ENCODE measurements at places on chromosomes 3 and 15. TPM values are rescaled to one million over a fixed set of nuclear protein-coding genes. Genes with fewer than 3 reads are reported as not detected.

DNA sequence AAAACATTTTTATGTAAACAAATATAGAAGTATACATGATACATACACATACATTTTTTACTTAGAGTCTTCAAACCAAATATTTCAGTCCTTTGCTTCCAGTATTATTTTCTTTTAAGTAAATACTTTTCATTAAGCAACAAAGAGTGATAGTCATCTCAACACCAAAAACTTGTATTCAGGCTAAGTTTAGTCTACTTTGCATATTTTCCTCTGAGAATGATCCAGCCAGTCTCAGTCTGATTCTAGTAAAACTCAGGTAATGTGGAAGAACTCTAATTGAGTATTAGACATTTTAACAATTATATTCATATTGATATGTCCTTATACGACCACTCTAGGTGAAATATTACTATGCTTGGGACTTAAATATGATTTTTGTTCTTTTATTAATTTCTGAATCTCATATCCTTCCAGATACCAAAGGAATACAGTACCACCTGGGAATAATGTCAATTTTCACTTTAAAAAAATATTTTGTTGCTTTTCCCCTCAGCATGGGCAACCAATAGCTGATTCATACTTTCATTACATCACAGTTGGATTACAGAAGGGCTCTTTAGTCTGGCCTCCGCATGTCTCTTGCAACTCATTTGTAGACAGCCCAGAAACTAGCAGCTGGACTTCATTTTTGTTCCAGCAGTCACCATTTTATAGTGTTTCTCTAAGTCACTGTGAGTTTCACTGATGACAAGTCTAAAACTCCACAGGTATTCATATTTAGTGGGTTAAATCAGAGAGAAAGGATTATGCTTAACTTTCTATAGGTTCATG is 390.4 kb downstream of the ZBTB20 start:
- DNase-seq = peak; percentile 13

GRCh38 chr15:101637516-101637915 is 14.7 kb downstream of the TM2D3 start:
- no peak for DNase-seq

- DNase-seq = no peak
Observed at GRCh38 chr3:120850381-120851295, 57.4 kb upstream of the STXBP5L start.

GRCh38 chr3:187445356-187445755 is 77.2 kb downstream of the RTP4 start:
- DNase-seq = no peak

- peak; percentile 32 for DNase-seq
Observed at GRCh38 chr3:196135693-196136639, 54.1 kb upstream of the TFRC start.

GRCh38 chr15:74202452-74203401 is at the start of gene STRA6:
STRA6 (minus strand) TSS chr15:74202787; CDS start chr15:74202267, 520 bp downstream.
- no peak for DNase-seq

DNA sequence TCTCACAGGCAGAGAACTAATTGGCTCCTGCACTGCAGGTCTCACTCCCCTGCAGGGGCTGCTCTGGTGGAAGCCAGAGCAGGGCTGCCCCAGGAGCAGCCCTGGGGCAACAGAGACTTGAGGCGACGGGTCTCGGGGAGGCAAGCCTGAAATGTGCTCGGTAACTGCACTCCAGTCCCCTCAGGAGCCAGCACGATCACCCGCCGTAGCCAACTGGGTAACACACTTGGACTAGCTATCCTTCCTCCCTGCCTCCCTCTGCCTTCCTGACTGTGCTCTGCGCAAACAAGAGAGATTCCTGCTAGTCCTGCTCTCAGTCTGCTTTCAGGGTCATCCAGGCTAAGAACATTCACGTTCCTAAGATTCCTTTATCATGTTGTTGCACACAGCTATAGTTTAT is 140.7 kb upstream of the NSMCE3 start:
- no peak for DNase-seq

GRCh38 chr15:69482686-69483256 is 30.2 kb downstream of the RPLP1 start:
- DNase-seq = no peak

DNA sequence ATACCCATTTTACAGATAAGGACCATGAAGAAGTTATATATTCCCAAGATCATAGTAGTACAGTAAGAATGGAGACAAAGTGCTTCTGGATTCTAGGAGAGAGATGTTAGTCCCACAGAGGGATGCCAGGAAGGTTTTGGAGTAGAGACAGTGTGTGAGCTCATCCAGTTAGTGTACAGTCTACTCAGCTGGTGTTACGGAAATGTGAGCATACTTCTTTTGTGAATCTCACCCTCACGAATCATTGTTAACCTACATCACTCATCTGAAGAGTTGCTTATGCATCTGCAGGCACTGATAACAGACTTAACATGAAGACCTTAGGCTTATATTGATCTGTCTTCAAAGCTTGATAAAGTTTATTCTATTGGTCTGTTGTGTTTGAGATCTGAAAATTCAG is 106.6 kb upstream of the PTPRG start:
- no peak for DNase-seq

- DNase-seq = no peak
Observed at GRCh38 chr15:57333487-57333886, 42.8 kb upstream of the CGNL1 start.

DNA sequence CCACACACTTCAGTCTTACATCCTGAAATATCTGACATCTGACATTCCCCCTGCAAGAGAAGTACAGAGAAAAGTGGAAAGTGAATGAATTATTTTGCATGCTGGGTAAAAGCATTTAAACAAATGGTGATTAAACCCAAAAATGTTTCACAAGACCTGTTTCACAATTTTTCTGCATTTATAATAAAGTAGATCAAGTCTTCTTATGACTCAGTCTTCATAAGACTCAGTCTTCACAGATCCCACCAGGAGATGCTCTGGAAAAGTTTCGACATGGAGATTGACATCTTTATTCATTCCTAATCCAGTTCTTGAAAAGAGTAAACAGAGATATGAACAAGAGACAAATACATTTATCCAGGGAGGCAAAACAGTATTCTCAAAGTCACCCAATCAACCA is 13.2 kb upstream of the EDC3 start:
- no peak for DNase-seq

- DNase-seq = no peak
Observed at GRCh38 chr3:189776149-189776824, 145.1 kb downstream of the TP63 start.

DNA sequence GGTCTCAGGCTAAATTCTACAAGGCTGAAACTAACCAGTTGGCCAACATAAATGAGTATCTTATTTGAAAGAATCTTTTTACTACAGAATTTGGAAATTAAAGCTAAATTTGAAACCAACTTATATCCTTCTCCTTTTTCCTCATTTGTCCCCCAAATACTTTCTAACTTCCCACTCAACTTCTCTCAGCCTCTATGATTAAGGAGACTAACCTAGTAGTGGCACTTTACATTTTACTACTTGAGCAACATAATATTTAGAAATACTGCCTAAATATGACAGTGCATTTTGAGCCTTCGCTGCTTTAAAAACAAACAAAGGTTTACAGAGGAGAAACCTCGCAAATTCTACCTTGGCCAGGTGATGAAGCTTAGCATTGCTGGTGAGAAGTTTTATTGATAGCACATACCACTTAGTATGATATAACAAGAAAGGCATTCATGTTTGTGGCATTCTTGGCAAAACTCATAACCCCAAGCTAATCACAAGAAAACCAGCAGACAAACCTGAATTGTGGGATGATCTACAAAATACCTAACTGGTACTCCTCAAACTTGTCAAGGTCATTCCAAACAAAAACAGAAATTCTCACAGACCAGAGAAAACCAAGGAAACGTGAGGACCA is 432.1 kb upstream of the CFAP20DC start:
- no peak for DNase-seq

DNA sequence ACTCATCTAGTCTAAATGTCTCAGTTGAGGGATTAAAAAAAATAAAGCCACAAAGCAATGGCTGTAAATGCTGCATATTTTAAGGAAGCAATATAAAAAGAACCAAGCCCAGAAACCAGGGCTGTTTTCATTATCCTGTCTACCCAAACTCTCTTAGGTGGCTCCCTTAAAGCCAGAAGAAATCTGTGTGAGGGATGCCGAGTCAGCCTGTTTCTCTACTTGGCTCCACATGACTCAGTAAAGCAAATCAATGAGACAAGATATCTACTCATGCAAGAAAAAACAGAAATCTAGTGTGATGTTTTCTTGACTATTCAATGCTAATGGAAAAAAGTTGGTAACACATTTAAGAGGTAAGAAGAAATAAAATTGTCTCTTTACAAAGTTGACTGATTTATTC is 296.2 kb downstream of the ZBTB20 start:
- no peak for DNase-seq

GRCh38 chr3:71907996-71908395 is 123.0 kb upstream of the PROK2 start:
- peak; percentile 75 for DNase-seq

DNA sequence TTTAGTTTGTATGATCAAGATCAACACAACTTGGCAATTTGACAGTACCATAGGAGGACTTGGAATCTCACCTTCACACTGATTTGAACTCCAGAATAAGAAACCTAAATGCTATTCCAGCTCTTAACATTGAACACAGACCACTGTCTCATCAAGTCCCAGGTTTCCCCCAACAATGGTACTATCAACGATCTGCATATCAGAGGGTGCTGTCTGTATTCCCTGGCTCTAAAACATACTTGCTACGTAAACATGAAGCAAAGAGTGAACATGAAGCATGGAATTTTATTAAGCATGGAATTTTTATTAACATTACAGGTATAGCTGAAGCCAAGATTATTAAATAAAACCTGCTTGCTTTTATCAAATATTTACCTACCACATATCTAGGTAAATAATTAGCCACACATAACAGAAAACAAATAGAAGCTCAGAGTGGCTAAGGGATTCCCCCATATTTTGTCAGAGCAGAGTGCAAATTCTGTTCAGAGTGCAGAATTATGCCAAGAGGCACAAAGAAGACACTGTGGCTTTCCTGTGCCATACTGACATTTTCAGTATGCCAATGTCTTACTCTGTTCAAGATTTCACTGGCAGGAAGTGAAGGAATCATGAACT is 22.2 kb upstream of the RIOX2 start:
- no peak for DNase-seq

- DNase-seq = no peak
Observed at GRCh38 chr3:52469001-52469400, 13.6 kb downstream of the NISCH start.

- DNase-seq = no peak
Observed at GRCh38 chr3:127953091-127954035, 38.3 kb downstream of the KBTBD12 start.

GRCh38 chr3:129357616-129358015 is 70.8 kb downstream of the EFCAB12 start:
- DNase-seq = no peak

DNA sequence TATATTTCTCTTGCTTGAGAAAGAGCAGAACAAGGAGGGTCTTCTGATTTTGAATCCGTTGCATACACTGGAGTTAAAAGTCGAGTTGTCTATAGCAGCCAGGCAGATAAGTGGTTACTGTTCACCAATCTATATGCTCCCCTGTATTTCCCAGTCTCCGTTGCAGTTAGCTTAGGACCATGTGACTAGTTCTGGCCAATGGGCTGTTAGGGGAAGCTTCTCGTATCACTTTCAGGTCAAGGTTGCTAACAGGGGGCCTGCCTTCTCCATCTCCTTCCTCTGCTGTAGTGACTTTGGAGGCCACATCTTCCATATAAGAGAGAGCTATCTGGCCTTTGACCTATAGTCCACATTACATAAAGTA is 188.5 kb upstream of the KBTBD8 start:
- no peak for DNase-seq

GRCh38 chr15:78509726-78510312 is 2.4 kb downstream of the HYKK start:
- no peak for DNase-seq

- no peak for DNase-seq
Observed at GRCh38 chr3:109325657-109326056, 9.3 kb upstream of the DPPA2 start.

DNA sequence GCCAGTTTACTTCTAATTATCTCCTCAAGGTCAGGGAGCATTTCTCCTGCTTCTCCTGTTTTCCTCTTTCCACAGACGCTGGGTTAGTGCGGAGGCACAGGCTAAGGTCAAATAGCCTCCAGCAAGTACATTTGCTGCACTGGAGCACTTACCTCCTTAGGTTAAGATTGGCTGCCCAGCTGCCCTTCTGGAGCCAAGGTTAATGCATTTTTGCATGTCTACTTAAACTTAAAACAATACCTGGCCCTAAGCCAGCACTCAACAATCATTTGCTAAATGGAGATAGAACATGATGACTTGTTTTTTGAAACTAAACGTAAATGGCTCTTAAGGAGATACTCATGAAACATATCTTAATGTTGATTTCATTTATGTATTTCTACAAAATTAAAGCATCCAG is 83.5 kb downstream of the SSR3 start:
- no peak for DNase-seq

- no peak for DNase-seq
Observed at GRCh38 chr15:84908564-84908963, 24.1 kb downstream of the SLC28A1 start.

DNA sequence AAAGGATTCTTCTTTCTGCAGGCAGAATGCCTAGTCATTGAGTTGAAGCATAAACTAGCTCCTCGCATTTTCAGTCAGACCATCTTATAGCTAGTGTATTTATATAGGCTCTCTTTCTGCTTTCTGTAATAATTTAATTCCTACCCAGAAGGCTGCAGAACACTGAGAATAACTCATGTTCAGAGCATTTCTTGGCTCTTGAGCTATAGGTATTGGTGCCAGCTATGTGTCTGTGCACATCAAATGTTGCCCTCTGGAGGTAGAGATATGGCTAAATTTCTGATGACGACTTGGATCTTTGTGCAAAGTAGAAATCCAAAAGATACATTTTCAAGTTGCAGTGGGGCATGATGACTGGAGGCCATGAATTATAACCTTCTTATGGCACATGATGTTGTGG is 336.2 kb upstream of the TPM1 start:
- DNase-seq = no peak

- DNase-seq = no peak
Observed at GRCh38 chr15:25402342-25402741, 36.5 kb downstream of the UBE3A start.

DNA sequence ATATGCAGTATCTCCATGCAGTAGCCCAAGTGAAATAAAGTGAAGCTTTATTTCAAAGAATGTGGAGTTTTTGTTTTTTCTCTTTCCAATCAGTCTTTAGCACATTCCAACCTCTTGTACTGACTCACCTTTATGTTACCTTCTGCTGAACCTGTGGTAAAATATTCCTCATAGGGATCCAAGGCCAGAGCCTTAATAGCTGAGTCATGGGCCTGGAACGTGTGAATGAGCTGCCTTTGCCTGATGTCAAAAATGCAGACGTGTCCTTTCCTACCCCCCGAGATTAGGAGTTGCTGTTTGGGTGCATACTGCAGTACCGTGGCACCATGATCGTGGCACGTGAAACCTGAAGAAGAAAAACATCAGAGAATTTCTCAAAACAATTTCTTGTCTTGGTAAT is 108.5 kb downstream of the GLDN start:
- no peak for DNase-seq

The GRIP2 gene
- total RNA-seq = 2.4 TPM

The GP9 gene
- 0.49 TPM for total RNA-seq

The CTXN2 gene
- total RNA-seq = not detected

The CCDC50 gene
- 42.9 TPM for total RNA-seq
